ENCODE measurements at places on chromosomes 6 and 20.
A peak's percentile ranks its signal among the peaks of the same experiment; 100 is the strongest.

GRCh38 chr6:42260972-42261371 is 43.3 kb upstream of the MRPS10 start:
- DNase-seq = no peak

- peak; percentile 6 for DNase-seq
Observed at GRCh38 chr6:168968228-168968627, 285.4 kb downstream of the THBS2 start.

- DNase-seq = no peak
Observed at GRCh38 chr20:31859266-31859997, 10.9 kb downstream of the DUSP15 start.

GRCh38 chr20:58708246-58708931 is 15.8 kb downstream of the NPEPL1 start:
- no peak for DNase-seq

DNA sequence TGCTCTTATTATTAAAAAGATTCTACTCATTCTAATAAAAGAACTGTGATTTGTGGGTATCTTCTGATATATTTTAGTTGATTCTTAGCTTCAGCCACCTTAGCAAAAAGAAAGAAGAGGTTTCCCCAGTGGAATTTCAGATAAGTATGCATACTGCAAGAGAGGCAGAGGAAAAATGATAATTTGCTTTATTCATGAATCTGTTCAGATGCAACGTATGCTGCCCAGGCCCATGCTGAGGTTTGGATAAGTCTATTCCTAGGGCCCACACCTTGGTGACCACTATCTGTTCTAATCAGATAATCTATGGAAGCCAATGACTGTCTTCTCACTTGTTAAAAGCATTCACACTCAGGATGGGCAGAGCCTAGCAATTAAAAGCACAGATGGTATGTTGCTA is 194.0 kb downstream of the HIVEP2 start:
- DNase-seq = no peak

DNA sequence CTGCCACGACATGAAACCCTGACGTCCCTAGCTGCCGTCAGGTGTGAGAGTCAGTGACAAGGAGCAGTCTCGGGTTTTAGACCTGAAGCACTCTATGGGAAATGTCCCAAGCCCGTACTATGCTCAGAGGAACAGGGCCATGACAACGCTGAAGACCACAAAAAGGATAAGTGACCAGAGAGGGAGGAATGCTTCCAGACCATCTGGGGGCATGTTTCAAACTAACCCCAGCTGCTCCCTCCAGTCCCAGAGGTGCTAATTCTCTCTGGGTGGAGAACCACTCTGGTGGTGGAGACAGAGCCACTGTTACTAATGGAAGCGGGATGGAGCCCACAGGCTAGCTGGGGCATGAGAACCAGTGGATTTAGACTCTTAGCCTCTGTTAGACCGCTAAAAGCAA is 8.7 kb downstream of the AURKA start:
- DNase-seq = no peak

GRCh38 chr20:40728470-40728869 is 39.4 kb upstream of the MAFB start:
- DNase-seq = no peak

DNA sequence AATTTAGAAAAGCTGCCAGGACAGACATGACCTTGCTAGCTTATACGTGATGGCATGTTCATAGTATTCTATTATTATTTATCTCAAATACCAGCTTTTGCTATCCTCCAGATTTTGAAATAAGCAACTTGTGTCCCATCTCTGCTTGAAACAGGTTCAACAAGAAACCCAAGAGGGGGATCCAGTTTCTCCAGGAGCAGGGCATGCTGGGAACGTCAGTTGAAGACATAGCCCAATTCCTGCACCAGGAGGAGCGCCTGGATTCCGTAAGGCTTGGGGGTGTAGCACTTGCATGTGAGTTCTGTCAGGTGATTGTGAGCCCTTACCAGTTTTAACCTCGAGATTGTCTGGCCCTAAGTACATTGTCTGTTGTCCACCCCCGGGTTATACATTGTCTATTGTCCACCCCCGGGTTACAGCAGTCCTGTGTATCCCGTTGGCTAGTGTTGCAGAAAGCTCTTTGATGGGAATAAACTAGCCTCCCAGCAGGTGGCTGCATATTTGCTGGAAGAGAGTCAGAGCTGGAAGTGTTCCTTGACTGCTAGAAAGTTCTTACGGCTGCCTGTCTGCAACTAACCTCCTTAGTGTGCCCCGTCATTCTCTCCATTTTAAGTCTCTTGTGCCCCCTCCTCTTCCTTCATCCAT is 61.4 kb upstream of the CSE1L start:
- DNase-seq = no peak

DNA sequence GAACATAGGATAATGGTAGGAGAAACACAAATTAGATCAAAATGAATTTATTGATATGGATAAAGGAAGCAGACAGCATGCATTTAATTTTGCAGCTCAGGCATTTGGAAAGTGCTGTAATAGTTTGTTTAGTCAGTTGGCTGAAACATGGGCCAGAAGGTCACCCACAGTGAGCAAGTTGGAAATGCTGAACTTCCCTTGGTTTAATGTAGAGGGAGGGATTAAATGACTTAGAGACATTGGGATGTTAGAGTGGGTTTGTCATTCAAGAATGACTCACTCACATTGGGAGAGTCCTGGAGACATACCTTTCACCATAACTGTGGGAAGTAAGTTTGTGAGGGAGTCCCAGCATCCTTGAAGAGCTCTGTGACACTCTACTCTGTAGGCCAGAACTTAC is 231.5 kb upstream of the PLCB4 start:
- no peak for DNase-seq

- DNase-seq = no peak
Observed at GRCh38 chr6:114068116-114068515, 97.2 kb upstream of the HDAC2 start.

- DNase-seq = no peak
Observed at GRCh38 chr20:57679113-57679512, 30.7 kb downstream of the PMEPA1 start.
